ENCODE measurements at places on chromosomes 16 and 17. TPM values are rescaled to one million over a fixed set of nuclear protein-coding genes. Genes with fewer than 3 reads are reported as not detected.

CLDN6 gene
- 9.0 TPM for total RNA-seq

LRRC36 gene
- total RNA-seq = not detected

PRSS22 gene
- total RNA-seq = 131 TPM

CDRT15 gene
- total RNA-seq = not detected

COG7 gene
- total RNA-seq = 12.4 TPM

USH1G gene
- 0.48 TPM for total RNA-seq

C16orf96 gene
- 0.19 TPM for total RNA-seq

SKAP1 gene
- 0.70 TPM for total RNA-seq

BRIP1 gene
- 18.3 TPM for total RNA-seq
